NCI-H1105 treated with DMSO at 0.1 percent for 48 hours (cell line): ENCODE measurements at places on chromosomes 4 and X.
A peak's percentile ranks its signal among the peaks of the same experiment; 100 is the strongest.

DNA sequence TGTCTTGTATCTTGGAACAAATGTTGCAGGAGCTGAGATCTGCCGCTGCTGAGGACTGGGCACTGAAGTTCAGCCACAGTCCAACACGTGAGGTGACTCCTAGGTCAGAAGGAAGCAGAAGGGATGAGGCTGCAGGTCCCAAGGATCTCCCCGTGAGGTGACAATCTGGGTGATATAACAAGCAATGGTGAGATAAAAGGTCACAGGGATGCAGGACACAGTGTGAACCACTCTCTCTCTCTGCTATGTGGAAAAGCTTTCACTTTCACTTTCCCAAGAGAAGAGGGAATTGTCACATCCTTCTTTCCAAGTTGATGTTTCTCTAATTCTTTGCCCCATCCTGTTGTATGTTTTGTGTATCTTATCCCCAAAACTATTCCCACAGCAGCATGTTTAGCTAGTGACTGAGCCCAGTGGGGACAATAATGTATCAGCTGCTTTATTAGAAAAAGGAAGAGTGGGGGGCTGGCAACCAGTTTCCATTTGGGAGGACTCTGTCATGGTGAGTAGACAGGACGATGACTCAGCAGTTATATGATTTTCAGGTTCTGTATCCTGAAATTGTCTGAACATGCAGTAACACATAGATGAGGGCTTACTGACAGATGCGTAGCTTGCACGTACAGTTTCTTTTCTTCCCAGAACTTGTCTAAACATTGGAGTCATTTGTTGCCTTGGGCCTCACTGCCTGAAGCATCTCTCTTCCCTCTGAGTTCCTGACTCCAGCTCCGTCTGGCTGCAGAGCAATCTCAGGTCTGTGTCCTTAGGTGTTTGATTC, 1415.8 kb upstream of the TENM3 start:
- no peak for DNase-seq

GRCh38 chr4:38605753-38606586, 58.0 kb upstream of the KLF3 start:
- DNase-seq = no peak

GRCh38 chr4:46648088-46648744, 258.3 kb upstream of the GABRA2 start:
- DNase-seq = peak; percentile 22

DNA sequence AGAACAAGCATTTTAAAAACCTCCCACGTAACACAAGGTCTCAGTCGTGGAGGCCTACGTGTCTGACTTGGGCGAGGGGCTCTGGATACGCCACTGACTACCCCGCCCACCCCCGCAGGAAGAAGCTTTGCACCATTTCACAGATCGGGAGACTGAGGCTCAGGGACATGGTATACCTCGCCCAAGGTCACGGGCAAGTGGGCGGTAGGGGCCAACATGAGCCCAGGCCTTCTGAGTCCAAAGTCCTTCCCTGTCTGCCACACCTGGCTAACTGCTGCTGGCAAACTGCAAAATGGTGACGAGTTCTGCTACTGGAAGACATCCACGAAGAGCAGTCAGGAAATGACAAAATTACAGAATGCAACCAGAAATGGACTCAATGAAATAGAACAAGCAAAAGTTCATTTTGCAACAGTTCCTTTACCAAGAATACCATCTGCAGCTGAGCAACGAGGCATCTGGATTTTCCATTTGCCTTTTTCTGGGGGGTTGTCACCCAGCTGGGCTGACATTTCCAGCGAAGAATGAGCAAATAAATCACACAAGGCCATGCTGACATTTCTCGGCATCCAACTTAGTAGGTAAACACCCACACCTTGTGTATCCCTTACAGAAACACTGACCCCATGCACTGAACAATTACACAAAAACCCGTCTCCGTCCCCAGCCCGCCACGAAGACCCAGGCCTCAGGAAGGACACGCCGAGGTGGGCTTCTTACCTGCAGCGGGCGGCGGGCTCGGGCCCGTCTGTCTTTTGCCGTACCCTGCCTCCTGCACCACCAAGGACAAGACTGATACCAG, 70.2 kb upstream of the AFAP1 start:
- no peak for DNase-seq

GRCh38 chr4:76681996-76682395, 215.9 kb downstream of the SOWAHB start:
- no peak for DNase-seq

GRCh38 chr4:13711233-13711785, 83.8 kb upstream of the BOD1L1 start:
- peak; percentile 14 for DNase-seq

DNA sequence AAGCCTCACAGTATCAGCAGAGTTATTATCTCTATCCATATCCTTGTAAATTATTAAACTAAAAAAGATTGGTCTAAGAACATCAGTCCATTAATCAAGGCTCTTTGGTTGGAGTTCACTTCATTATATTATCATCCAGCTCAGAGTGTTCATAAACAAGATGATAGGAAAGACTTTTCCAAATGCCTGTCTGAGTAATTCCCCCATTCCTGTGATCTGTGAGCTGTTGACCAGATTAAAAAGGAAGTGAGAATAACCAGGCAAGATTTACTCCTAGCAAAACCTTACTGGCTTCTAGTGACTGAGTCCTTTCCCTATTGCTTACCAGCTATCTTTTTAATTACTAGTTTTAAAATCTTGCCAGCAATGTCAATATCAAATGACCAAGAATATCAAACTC, 14.9 kb downstream of the PKD2 start:
- DNase-seq = no peak

GRCh38 chr4:92064574-92064973, 239.2 kb upstream of the GRID2 start:
- no peak for DNase-seq

- no peak for DNase-seq
Measured at GRCh38 chr4:84499624-84499982, 511 bp upstream of the NKX6-1 start.

- no peak for DNase-seq
Measured at GRCh38 chr4:136935305-136935704, 597.0 kb downstream of the PCDH18 start.

DNA sequence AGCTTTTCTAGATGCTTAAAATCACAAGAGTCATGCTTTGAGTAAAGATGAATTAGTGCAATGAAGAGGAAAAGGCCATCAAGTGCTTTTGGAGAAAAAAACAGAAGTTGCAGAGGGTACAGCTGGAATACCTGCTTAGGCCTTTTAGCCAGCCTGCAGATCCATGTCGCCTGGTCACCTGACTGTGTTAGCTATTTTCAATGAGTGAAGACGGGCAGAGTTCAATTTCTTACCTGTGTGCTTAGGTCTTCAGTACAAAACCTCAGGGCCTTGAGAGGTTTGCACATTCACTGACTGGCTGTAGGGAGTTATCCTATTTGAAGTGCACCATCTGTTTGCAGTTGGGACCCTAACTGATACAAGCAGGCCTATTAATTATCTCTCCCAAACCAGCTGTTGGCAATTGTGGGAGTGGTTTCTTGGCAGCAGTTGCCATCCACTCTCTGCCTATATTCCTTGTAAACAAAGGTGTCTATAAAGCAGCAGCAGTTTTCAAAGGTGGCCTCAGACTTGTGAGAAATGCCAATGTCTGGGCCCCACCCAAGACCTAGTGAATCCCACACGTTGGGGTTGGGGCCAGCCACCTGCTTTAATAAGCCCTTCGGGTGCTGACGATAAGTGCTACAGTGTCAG, 16.3 kb upstream of the FAT1 start:
- peak; percentile 85 for DNase-seq

DNA sequence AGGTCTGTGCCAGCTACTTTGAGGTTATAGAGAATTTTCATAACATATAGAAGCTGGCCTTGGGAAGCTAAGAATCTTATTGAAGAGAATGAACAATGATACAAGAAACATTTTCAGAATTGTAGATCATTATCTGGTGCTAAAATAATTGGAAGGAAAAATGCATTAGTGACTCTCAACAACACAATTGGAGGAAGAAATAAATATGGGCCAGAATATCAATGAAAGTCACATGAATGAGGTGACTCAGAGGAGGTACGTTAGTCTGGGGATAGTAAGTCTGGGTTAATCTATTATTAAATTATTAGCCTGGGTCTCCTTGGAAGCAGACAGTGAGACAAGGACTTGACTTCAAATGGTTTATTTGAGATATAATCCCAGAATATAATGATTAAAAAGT, 529.3 kb upstream of the SLIT2 start:
- no peak for DNase-seq

DNA sequence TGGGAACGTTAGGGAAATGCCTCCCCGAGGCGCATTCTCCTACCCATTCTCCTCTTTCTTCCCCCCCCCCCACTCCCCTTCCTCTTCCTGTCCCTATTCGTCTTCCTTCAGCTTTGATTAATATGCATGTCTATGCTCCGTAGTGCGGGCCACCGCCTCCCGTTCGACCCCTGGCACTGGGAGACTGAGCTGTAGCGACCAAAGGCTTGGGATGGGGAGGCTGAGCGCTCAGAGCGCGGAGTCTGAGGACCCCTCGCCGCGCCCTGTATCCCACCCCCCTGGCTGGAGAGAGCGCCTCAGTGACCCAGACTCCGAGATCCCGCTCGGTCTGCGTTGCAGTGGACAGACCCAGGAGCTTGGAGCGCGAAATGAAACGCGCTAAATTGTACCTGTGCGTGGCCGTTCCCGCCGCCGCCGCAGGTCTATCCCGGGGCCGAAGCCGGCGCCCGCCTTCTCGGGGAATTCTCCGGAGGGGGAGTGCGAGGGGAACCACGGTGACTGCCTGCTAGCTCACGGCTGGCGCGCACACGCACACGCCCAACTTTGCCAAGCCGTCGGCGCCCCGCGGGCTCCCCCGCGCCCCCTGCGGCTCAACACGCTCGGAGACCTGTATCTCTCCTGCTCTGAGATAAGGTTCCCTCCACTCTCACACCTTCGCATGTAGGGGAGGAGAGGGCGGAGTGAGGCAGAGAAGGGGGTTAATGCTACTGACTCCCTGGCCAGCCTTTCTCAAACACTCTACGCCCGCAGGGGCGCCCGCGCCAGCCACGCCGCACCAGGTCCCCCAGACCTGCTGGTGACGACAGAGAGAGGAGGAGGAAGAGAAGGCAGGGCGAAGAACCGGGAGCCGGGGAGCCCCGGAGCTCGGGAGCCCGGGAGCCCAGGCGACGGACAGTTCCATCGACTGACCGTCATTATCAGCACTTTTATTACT, 1.5 kb upstream of the PTCHD1 start:
- DNase-seq = no peak

GRCh38 chrX:9420275-9421265, 44.3 kb upstream of the TBL1X start:
- DNase-seq = peak; percentile 0

DNA sequence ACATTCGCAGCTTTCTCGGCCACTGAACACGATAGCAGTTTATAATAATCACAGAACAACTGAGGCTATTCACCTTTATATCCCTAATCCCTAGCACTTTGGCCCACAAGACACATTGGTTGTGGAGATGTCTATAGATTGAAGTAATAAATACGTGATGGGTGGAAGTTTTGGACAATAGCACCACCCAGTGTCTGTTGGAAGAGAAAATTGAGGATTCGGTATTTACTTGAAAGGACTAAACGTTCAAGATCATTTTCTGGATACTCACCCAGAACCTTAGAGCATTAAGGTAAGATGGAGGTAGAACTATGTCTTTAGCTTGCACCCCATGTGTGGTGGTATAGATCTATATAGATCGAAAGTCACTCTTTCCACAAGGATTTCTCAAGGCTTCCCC, 787 bp upstream of the TMSB15A start:
- peak; percentile 17 for DNase-seq

GRCh38 chr4:151192556-151193235, 84.3 kb upstream of the PRSS48 start:
- no peak for DNase-seq

DNA sequence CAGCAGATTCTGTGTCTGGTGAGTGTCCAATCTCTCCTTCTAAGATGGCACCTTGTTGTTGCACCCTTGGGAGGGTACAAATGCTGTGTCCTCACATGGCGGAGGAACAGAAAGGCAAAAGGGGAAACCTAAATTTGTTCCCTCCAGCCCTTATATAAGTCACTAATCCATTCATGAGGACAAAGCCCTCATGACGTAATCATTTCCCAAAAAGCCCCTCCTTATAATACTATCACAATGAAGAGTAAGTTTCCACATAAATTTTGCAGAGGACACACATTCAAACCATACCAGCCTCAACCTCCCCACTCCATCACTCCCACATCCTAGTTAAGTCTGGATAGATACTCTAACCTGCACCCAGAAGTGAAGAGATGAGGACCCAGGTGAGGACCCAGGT, 63.1 kb downstream of the USP38 start:
- DNase-seq = no peak

- no peak for DNase-seq
Measured at GRCh38 chr4:53863158-53863557, 201.2 kb downstream of the CHIC2 start.

GRCh38 chrX:2316534-2316933, 184.2 kb downstream of the DHRSX start:
- no peak for DNase-seq

- DNase-seq = peak; percentile 61
Measured at GRCh38 chrX:83845397-83845796, 15.5 kb upstream of the CYLC1 start.

DNA sequence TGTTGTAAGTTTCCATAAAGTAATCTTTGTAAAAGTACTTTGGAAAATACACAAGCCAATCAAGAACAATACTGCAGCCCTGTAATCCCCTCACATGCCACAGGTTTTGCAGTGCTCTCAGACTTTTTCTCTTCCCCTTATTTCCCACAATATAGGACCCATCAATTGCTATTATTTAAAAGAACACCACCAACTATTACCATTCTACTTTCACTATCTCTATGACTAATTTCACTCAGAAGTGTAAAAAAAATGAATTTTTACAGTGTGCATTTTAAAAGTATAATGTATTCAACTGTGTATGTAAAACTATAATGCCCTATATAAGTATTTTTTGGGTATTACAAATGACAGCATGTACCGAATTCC, 1.7 kb downstream of the ATP8A1 start:
- no peak for DNase-seq

GRCh38 chr4:23847158-23847557, 42.7 kb downstream of the PPARGC1A start:
- no peak for DNase-seq

DNA sequence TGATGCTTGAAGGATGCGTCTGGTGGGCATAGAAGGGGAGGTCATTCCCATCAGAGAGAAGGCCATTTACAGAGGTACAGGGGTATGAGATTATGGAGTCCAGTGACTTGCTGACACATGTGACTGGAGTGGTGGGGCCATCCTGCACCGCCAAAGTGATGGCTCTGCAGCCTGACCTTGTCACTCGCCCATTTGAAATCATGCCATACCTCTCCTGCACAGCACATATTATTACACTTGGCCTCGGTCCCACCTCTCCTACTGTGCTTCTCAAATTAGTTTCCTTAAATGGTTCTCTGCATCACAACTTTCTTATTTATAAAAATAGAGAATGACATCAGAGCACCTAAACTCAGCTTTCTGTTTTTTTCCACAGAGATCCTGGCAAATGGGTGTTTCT, 60.7 kb upstream of the HAND2 start:
- DNase-seq = no peak

GRCh38 chrX:150514462-150514861, 54.0 kb upstream of the MTM1 start:
- DNase-seq = no peak

DNA sequence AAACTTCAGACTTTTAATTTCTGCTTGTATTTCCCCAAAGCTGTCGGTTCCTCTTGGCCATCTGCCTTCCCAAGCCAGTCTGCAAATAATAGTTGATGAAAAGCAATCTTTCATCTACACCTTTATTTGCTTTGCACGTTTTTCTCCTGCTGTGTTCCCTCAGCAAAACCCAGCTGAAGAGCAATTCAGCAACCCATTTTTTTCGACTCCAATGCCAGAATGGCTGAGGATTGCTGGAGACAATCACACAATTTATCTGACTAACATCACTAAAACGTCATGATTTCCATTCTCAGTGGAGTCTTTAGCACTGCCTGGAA, 94.3 kb downstream of the GPRIN3 start:
- no peak for DNase-seq
